ENCODE measurements at places on chromosomes 13 and 19.

- no peak for DNase-seq
Observed at GRCh38 chr19:13505761-13506470, 363 bp downstream of the CACNA1A start.

- DNase-seq, result no peak
Observed at GRCh38 chr13:90477216-90477615, 870.3 kb upstream of the MIR17HG start.

- no peak for DNase-seq
Observed at GRCh38 chr13:48906200-48906599, 69.5 kb upstream of the FNDC3A start.

GRCh38 chr13:94646904-94647303 is 45.2 kb downstream of the GPR180 start:
- DNase-seq, result no peak

- DNase-seq, result no peak
Observed at GRCh38 chr13:20249913-20250312, 17.8 kb upstream of the GJB6 start.

Measured in GF-D8 (cell line).